ENCODE measurements at places on chromosomes 3 and 15.

- DNase-seq, result no peak
These were observed 120.0 kb downstream of the SLCO3A1 start for GRCh38 chr15:91973481-91973880.

GRCh38 chr3:147213633-147214032 lies 192.7 kb downstream of the ZIC4 start:
- no peak for DNase-seq

DNA sequence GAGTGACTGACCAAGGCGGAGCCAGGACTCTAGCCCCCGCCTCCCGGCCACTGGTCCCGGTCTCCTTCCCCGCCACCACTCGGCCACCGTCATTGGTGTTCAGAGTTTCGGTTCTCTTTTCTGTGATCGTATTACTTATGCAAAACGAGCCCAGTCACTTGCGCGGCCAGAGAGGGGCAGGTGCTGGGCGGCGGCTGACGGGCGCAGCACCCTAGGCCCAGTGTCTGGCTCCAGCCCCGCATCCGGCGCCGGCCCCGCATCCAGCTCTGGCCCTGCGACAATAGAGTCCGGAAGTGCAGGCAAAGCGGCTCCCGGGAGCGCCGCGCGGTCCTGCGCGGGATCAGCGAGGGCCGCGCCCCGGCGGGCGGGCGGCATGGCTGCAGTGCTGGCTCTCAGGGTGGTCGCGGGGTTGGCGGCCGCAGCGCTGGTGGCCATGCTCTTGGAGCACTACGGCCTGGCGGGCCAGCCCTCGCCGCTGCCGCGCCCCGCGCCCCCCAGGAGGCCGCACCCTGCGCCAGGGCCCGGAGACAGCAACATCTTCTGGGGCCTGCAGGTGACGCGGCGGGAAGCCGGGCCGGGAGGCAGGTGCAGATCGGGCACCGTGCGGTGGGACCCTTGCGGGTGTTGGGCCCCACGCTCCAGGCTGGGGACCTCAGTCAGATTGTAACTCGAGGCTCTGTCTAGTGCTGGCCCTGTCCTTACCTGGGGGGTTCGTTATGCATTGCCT lies at the start of gene TMEM62:
TMEM62 (plus strand) TSS at position 157 of the 727 bp plus-strand sequence; CDS start at position 374, 217 bp downstream.
- DNase-seq, result peak; percentile 27

DNA sequence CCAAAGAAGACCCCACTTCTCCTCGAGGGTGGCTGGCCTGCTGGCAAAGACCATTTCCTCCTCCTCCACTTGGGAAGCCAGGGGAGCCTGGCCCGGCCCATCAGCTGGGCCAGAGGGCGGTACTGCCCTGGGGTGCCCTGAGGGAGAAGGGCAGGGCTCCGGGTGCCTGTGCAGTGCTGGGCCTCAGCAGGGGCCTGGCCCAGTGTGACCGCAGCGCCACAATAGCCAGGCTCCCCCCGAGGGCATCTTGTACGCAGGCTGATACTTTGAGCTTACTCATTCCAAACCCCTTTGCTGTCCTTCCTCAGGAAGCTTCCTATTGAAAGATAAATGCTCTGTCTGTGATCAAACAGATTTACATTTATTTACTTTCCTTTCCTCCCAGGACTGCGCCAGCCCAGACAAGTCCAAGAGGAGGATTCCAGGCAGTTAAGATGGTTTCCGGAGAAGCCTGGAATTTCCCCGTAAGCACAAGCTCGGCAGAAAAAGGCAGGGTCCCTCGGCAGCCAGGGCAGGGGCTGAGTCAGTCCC lies 240.1 kb downstream of the XXYLT1 start:
- DNase-seq, result peak; percentile 40

DNA sequence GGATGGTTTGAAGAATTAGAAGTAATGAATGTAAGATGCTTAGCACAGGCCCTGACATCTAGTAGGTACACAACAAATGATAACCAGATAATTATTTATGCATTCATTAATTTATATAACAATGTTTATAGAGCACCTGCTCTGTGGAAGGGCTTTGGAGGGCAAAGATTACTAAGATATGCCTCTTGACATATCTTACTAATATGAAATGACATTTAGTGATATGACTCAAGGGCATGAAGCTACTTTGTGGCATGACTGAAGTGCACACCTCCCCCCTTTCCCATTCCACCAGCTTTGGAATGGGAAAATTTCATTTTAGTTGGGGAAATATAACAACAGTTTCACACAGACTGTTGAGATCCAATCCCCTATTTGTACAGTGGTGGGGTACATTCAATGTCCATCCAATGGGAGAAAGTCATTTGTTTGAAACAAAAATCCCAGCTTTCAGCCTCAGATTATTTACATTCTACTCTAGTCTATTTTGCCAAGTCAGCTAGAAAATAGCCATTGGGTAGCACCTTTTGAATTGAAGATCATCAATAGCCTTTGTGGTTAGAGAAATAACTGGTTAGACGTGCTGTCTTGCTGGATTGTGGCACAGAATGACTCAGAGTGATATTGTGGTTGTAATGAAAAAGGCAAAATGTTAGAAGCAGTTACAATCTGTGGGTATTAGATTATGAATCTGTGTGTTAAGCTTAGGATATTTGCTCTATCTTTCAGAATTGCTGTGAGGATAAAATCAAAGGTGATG lies 72.9 kb downstream of the MOBP start:
- DNase-seq, result no peak

- DNase-seq, result no peak
These were observed 117.9 kb downstream of the TLE3 start for GRCh38 chr15:69979783-69980182.

DNA sequence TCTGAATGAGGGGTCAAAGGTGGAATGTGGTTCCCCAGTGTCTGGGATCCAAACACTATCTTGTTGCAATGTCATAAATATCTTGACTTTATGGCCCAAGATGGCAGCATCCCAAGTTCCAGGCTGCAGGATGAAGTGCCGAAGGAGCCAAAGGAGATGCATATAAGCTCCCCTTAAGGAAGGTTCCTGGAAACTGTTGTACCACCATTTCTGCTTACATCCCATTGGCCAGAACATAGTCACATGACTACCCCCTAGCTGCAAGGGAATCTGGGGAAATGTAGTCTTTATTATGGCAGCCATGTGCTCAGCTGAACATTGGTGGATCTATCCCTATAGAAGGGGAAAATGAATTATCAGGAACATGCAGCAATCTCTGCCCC lies 54.3 kb downstream of the BDH1 start:
- no peak for DNase-seq

- DNase-seq, result no peak
These were observed 15.8 kb upstream of the CYP11A1 start for GRCh38 chr15:74383286-74383685.

GRCh38 chr15:69308949-69309348 lies 10.2 kb downstream of the PAQR5 start:
- no peak for DNase-seq

- DNase-seq, result peak; percentile 83
These were observed 205.2 kb downstream of the RBMS3 start for GRCh38 chr3:29486096-29486495.

- DNase-seq, result peak; percentile 5
These were observed 117.7 kb downstream of the GBE1 start for GRCh38 chr3:81643721-81644120.

- DNase-seq, result no peak
These were observed 3.5 kb downstream of the PLXND1 start for GRCh38 chr3:129602730-129603560.

- DNase-seq, result no peak
These were observed 14.4 kb downstream of the ALDH1L1 start for GRCh38 chr3:126166009-126166408.

GRCh38 chr15:92499731-92500530 lies 106.2 kb downstream of the ST8SIA2 start:
- DNase-seq, result no peak

DNA sequence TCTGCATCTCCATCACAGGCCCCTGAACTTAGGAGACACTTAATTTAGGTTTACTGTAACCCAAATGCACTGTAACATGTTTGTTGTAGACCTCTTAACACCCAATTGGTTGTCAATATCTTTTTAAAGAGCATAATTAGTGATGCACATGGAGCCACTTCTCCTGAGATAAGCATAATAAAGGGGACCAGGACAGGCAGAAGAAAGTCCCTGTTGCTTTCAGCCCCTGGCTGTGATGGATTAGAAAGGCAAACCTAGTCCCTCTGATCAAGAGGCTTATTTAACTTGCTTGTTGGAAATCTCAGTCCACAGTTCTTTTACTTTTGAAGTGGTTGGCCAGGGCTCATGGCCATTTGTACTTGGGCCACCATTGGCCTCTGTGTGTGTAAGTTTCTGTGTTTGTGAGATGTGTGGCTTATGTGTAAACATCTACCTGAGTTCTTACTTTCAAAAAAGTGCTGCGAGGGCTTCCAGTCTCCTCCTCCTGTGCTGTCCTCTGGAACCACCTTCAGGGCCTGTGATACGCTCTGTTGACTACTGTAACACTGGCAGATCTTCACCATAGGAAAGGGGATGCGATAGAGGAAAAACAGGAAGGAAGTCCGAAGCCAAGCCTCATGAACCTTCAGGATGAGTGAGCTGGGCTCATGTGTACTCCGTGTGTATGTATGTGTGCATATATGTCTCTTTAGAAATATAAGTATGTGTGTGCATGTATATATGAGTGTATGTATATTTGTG lies 136.2 kb downstream of the EPHB1 start:
- DNase-seq, result no peak

DNA sequence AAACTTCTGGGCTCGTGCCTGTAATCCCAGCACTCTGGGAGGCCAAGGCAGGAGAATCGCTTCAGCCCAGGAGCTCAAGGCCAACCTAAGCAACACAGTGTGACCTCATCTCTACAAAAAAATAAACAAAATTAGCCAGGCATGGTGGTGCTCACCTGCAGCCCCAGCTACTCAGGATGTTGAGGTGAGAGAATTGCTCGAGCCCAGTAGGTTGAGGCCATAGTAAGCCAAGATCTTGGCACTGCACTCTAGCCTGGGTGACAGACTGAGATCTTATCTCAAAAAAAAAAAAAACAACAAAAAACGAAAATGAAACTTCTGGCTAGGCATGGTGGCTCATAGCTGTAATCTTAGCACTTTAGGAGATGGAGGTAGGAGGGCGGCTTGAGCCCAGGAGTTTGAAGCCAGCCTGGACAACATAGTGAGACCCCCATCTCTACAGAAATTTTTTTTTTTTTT lies 53.7 kb downstream of the PIK3CB start:
- DNase-seq, result no peak

DNA sequence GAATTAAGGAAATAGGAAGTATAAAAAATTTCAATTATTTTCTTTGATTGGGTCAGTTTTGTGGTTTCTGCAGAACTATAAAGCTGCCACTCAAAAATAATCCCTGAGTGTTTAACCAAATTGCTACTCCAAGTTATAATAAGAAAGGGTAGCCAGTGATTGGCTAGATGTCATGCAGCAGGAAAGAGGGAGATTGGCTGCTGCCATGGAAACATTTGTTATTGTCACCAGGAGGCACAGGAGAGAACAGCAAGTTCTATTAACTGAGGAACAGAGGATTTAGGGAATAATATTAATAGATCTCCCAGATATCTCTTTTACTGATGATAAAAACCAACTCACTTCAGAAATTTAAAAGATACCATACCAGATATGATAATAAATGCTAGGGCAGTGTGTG lies 42.6 kb downstream of the CLDN1 start:
- DNase-seq, result no peak

GRCh38 chr3:66534304-66534845 lies 33.6 kb upstream of the LRIG1 start:
- DNase-seq, result no peak

DNA sequence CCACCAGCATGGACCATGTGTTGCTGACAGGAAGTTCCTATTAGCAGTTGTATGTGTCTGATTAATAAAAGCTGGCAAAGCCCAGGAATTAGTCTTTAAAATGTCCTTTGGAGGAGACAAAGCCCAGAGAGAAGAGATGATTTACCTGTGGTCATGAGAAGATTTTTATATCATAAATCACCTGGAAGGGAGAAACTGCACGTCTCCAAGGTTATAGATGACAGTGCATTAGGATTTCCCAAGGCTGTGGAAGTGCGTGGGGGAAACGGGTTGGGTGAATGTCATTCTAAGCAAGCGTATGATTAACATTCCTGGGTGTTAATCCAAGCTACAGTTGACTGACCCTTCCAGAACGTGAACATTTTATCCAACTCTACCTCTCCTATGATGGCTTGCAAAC lies 76.6 kb downstream of the SLC6A11 start:
- DNase-seq, result no peak

DNA sequence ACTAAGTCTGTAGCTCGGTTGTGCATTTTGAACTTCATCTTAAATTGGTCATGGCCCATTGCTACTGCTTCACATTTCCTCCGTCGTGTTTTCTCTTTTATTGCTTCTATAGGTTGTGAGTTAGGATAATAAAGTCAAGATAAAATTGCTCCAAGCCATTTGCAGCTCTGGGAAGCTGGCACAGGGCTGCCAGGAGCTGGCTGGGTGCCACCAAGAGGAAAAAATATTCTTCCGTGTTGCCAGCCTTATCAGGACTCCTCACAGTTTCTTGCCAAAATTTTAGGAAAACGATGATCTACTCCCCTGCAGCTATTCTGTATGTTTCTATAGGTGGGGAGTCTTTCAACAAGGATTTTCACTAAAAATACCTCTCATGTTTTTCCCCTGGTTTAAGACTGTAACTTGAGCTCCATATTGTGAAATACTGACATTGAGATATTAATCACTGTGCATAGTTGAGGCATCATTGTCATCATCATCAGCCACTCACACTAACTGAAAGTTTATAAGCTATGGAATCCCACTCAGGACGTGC lies 55.4 kb upstream of the PIAS1 start:
- peak; percentile 45 for DNase-seq

GRCh38 chr3:16088496-16088895 lies 86.0 kb upstream of the GALNT15 start:
- no peak for DNase-seq

- peak; percentile 25 for DNase-seq
These were observed 68.5 kb downstream of the FMN1 start for GRCh38 chr15:33125894-33126537.

GRCh38 chr3:18127174-18127858 lies 297.8 kb downstream of the SATB1 start:
- no peak for DNase-seq

DNA sequence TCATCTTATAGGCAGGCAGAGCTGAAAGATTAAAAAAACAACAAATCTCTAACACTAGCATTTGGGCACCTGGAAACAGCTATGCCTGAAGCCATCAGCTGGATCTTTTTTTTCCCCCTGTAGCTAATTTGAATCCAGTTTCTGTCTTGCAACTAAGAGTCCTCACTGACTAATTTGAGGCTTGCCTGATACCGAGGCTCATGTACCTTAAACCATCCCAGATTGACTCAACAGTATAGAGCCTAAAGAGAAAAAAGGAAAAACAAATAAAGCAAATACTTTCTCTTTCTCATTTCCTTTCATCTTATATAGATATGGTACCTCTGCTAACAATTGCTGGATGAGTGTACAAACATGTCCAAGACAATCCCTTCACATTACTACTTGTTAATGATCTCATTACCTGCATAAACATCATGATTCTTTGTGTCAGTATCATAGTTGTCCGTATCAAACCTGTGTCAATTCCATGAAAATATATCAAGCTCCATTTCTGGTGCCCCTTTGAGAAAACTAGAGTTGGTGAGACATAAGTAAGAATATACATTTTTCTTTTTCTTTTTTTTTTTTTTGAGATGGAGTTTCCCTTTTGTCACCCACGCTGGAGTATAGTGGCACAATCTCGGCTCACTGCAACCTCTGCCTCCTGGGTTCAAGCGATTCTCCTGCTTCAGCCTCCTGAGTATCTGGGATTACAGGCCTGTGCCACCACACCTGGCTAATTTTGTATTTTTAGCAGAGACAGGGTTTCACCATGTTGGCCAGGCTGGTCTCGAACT lies 43.1 kb downstream of the BHLHE40 start:
- no peak for DNase-seq

- DNase-seq, result no peak
These were observed 106.5 kb downstream of the TPRA1 start for GRCh38 chr3:127483902-127484591.
